Tibial nerve (tissue), 4 donors: ENCODE measurements at places on chromosomes 7 and 10. TPM values are rescaled to one million over a fixed set of nuclear protein-coding genes. Genes with fewer than 3 reads are reported as not detected.
A peak's percentile ranks its signal among the peaks of the same experiment; 100 is the strongest.

GRCh38 chr7:4406288-4407058 lies 275.6 kb upstream of the FOXK1 start:
- DNase-seq = no peak

DNA sequence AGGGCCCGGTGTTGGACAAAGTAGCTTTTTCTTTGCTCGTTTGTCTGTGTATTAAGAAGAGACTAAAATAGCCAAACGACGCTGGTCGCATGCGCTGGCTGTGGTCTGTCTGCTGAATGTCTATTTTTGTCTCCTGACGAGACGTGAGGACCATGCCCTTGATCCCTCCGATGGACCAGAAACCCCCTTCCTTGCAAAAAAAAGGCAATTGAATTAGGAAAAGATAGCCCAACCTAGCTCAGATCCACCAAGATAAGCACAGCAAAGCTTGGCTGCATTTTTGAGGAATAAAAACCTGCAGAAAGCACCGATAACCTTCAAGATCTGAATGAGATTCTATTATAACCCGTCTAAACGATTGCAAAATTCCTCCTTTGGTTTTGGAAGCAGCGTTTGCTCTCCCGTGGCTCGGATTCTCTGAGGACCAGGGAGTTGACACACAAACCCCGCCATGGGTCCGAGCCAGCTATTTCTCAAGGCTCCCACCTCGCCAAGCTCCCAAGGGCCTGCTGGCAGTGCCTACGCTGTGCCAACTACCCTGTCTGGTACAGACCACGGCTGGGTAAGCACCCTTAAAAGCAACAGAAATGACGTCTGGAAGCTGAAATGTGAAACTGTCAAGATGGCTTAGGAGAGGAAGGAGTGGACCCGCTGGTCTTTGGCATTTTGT lies 17.7 kb upstream of the TTYH3 start:
- no peak for DNase-seq

GRCh38 chr7:101590663-101591435 lies 38.2 kb downstream of the MYL10 start:
- no peak for DNase-seq

GRCh38 chr10:103058034-103058433 lies 135.0 kb downstream of the NT5C2 start:
- DNase-seq = no peak

- DNase-seq = no peak
These were observed 77.2 kb downstream of the KIAA1549 start for GRCh38 chr7:138903859-138904435.

DNA sequence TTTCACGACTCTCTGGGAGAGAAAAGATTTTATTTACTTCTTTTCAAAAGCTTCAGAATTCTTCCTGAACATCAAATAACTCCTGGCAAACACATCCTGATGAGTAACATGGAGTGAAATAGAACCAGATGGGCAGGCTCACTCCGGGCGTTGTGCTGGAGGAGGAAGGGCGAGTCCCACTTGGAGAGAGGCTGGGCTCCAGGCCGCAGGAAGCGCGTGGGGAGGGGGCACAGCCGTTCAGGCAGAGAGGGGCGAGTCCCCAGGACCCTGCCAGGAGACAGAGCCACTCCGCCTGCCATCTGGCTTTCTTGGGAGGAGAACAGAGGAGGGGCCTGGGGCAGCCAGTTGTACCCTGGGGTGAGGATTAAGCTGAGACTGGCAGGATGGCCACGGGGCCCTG lies 265.9 kb upstream of the ZMIZ1 start:
- DNase-seq = peak; percentile 30

DNA sequence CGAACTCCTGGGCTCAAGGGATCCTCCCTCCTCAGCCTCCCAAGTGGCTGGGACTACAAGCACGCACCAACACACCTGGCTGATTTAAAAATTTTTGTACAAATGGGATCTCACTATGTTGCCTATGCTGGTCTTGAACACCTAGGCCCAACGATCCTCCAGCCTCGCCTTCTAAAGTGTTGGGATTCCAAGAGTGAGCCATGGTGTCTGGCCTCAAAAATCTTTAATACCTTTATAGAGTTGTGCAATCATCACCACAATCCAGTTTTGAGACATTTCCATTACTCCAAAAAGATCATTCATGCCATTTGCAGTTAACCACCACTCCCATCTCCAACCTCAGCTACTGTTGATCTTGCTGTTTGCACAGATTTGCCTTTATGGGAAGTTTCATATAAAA lies 165.4 kb downstream of the LYZL1 start:
- DNase-seq = no peak

DNA sequence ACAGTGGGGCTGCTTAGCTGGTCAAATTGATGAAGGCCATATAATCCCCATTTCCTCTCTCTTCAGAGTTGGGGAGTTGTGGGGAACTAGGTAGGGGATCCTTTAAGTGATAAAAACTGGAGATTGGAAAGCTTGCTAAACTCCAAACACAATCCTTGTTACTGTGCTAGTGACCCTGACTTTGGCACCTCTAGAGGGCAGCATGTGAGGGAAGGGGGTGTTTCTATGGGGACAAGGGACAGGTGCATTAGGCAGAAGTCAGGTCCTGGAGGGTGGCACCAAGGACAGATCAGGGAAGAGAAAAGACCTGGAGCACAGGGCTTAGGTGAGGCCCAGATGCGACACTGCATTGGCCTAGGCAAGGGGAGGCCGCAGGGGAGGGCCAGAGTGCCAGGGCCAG lies 66.9 kb downstream of the CDHR3 start:
- no peak for DNase-seq

- DNase-seq = no peak
These were observed 31.1 kb downstream of the LMTK2 start for GRCh38 chr7:98137826-98138151.

- no peak for DNase-seq
These were observed 150.8 kb downstream of the LRRC4 start for GRCh38 chr7:127880454-127880853.

DNA sequence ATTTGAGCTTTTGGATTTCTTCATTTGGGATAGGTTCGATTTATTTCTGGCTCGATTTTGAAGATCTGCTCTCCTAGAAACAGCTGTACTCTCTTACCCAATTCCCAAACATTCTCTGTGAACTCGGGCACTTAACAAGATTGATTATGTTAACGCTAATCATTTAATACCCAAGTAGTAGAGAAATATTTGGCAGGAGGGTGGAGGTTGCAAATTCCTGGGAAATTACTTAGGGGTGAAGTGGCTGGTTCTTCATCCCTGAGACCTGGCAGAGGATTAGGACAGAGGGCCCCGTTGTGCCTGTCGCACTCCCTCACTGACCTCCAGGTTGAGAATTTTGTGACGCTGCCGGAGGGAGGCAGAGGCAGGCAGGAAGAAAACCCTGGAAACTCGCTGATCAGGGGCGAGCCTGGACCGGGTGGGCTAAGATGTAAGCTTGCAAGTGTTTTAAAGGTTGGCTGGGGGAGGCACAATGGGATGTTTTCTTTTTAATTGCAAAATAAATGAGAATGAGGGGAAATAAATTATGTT lies 182.6 kb downstream of the TCF7L2 start:
- DNase-seq = no peak

- no peak for DNase-seq
These were observed 190.3 kb downstream of the COBL start for GRCh38 chr7:51126324-51126723.

DNA sequence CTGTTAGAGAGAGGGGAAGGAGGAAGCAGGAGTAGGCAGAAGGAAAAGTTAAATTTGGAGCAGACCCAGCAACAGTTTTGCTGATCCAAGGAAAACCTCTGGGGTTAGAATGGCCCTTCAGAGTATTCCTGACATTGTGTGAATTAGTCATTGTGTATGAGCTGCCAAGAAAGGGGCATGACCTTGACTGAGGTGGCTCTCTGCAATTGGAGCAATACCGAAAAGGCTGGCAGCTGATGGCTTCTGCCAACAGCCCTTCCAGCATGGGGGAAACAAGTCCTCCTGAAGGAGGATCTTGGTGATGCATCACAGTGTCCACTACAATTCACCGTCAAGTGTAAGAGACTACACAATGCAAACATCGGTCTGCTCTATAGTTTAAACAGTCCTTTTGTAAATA lies 20.6 kb upstream of the WASL start:
- no peak for DNase-seq

DNA sequence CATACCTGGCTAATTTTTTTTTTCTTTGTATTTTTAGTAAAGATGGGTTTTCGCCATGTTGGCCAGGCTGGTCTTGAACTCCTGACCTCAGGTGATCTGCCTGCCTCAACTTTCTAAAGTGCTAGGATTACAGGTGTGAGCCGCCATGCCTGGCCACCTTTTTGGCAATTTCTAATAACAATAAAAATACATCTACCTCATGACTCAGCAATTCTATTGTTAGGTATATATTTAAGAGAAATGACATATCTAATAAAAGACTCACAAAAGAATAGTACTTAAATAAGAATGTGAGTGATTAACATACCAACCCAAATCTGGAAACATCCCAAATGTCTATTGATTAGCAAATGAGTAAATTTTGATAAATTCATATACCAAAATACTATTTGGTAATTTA lies 103.6 kb upstream of the PPP1R9A start:
- no peak for DNase-seq

DNA sequence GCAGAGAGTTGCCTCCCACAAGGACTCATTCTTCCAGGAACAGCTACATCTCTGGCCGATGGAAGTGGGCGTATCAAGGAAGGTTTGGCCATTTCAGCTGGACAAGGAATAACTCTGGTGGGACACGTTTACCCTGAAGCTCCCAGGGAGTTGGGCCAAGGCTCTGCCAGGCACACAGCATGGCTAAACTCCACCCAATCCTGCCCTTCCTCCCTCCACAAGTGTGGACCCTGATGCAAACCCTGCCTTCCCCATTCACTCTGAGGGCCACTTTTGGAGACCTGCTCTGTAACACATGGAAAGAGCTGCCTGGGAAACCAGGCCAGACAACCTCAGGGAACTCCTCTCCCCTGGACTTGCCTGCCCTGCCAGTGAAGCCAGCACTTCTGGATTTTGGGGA lies 407.8 kb upstream of the FOXK1 start:
- no peak for DNase-seq

GRCh38 chr10:22317771-22318565 lies 1.8 kb downstream of the COMMD3 start:
- no peak for DNase-seq

DNA sequence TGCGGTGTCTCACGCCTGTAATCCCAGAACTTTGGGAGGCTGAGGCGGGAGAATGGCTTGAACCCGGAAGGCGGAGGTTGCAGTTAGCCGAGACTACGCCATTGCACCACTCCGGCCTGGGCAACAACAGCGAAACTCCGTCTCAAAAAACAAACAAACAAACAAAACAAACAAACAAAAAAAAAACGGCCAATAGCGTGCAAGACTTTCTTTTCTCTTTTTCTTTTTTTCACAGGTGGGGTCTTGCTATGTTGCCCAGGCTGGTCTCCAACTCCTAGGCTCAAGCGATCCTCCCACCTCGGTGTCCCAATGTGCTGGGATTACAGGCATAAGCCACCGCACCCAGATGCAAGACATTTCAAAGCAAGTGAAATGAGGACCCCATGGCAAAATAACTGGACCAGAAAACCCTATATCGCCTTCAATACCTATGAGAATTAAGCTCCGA lies 1.6 kb downstream of the PSAP start:
- DNase-seq = no peak

- no peak for DNase-seq
These were observed 146.1 kb downstream of the RNF133 start for GRCh38 chr7:122552769-122553168.

GRCh38 chr10:97334370-97335175 lies at the start of gene FRAT2:
FRAT2 (minus strand) TSS chr10:97334729; CDS start chr10:97334572, 157 bp downstream.
- peak; percentile 81 for DNase-seq

DNA sequence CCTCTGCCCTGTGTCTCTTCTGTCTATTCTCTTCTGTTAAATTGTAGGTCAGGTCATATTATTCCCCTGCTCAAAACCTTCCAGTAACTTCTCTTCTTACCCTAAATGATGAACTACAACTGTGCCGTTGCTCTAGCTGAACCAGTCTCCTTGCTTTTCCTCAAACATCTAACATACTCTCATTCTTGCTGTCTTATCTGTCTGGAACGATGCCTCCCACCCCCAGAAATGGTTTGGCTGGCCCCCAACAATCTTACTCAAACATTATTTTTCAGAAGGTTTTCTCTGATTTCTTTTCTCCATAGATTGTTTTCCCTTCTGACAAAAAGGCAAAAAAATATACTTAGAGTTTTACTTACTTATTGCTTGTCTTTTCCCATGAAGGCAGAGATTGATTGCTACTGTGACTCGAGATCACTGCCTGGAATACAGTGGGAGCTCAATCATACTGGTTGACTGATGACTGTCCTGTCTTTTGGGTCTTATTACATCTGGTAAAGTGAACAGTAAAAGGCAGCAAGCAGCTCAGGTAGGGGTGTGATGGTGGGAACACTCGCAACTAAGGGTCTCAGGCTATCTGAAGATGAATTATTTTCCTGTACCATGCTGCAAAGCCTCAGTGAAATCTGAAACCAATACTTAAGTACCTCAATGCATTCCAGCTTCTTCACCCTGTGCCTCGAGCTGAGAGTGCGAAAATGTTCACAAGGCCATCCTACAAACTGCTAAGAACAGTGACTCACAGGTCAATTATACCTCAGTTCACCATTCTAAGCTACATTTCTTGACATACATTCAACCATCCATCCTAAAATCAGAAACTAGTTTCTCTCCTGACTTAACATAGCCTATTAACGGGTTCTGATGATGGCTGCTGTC lies 67.6 kb downstream of the DNMBP start:
- no peak for DNase-seq

DNA sequence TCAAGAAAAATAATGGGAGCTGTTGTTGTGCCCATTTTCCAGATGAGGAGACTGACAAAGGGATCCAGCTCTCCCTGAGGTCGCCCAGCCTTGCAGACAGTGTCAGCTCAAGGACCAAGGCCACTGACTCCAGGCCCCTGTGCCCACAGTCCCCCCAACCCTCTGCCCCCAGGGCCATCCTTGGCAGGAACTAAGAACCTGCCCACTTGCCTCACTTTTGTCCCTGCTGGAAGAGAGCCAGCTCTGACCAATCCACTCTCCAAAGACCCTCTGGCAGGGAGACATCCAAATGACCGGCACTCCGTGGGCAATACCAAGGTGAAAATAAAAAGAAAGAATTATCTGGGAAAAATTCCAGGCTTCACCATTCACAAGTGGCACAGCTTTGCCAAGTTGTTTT lies 101.3 kb downstream of the TCERG1L start:
- DNase-seq = no peak

URGCP gene
- 25.7 TPM for total RNA-seq

ACTA2 gene
- total RNA-seq = 506 TPM

UPK3B gene
- 2.1 TPM for total RNA-seq

TES gene
- 22.0 TPM for total RNA-seq

STEAP4 gene
- 45.2 TPM for total RNA-seq

LBX1 gene
- not detected for total RNA-seq

TUBB8 gene
- not detected for total RNA-seq
